ENCODE measurements at places on chromosomes 7 and 10.

- DNase-seq: no peak
These were observed 186.1 kb upstream of the SLC26A5 start for GRCh38 chr7:103632005-103632639.

DNA sequence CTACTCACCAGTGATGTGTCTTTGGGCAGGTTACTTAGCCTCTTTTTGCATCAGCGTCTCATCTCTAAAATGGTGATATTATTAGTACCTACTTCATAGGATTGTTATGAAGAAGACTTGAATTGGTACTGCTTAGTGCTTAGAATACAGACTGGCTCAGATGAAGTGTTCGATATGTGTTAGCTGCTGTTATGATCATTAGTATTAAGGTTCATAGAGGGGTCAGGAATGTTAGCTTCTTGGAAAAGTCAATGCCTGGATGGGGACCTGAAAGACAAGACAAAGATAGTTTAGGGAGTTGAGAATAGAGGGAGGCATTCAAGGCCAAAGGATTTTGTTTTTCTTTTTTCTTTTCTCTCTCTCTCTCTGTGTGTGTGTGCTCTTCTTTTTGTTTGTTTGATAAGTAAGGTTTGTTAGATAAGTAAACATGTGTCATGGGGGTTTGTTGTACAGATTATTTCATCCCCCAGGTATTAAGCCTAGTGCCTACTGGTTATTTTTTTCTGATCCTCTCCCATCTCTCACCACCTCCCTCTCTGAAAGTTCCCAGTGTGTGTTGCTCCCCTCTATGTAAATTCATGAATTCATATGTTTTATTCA lies 63.3 kb downstream of the MDFIC start:
- no peak for DNase-seq

- DNase-seq: no peak
These were observed 406.1 kb upstream of the FZD8 start for GRCh38 chr10:36048236-36048635.

DNA sequence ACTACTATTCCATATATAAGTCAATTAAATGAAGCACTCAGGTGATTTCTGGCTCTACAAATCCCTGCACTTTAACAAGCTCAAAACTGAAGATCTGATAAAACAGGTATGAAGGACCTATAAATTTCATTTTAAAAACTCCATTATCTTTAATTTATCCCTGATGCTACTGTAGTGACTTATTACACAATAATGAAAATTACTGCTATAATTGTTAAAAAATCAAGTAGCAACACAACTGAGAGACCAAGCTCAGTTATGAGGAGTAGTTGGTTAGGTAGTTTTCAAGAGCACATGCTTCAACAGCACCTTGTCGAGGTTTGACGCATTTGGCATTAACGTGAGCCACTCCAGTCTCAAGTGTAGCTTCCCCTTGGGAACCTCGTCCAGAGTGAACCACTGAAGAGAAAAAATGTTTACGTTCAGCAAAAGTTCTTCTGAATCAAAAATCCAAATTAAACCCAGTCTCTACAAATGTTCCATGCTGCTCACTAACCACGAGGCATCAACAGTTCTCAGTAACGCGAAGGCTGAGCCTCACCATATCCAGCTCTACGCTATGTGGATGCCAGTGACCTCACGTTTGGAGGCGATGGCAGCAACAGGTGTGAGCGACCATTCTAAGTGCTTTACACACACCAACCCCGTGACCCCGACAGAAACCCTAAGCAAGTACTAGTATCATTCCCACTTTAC lies 55.3 kb upstream of the NCAPG2 start:
- no peak for DNase-seq

DNA sequence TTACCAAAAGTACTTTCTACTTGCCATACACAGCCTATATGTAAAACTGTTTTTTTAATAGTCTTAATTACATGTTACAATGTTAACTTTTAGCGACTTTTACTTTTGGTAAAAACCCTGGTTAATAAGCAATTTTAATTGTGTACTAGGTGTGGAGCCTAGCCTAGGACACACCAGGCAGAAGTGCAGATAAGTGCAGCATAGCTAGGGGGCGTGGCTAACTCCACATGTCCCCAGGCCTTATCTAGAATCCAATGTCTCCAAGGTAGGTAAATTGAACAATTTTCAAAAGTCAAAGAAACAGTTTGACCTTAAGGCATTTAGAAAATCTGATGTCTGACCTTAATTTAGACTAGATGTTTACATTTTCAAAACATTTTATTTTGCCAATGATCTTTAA lies 858.7 kb downstream of the CCSER2 start:
- DNase-seq: no peak

GRCh38 chr7:70355198-70356020 lies 757.1 kb downstream of the AUTS2 start:
- DNase-seq: no peak

- no peak for DNase-seq
These were observed 45.1 kb upstream of the AGR3 start for GRCh38 chr7:16926861-16927260.

DNA sequence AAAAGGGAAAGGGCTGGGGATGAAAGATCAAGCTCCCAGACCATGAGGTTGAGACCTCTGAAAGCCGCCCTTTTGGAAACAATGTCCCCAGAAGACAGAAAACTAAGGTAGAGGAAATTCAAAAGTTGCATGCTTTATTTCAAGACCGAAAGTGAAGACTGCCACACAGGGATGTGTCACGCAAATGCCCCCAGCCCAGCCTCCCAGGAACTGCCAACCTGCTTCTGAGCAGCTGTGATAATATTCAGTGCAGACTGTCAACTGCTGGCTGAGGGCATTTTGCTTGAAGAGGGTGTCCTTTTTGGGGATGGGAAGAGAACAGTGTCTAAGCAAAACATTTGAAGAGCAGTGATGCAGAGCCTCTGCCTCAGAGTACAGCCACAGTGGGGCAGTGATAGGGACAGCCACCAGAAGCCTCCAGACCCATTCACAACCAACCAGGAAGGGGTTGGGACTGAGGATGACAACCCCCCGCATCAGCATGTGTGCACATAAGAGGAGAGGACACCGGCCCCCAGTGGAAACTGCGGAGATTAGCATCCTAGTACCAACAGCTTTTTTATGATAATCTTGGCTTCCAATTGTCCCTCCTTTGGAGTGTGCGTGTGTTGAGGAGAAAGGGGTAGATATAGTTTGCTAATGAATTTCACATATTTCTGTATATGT lies 34.7 kb upstream of the NFE2L3 start:
- no peak for DNase-seq

DNA sequence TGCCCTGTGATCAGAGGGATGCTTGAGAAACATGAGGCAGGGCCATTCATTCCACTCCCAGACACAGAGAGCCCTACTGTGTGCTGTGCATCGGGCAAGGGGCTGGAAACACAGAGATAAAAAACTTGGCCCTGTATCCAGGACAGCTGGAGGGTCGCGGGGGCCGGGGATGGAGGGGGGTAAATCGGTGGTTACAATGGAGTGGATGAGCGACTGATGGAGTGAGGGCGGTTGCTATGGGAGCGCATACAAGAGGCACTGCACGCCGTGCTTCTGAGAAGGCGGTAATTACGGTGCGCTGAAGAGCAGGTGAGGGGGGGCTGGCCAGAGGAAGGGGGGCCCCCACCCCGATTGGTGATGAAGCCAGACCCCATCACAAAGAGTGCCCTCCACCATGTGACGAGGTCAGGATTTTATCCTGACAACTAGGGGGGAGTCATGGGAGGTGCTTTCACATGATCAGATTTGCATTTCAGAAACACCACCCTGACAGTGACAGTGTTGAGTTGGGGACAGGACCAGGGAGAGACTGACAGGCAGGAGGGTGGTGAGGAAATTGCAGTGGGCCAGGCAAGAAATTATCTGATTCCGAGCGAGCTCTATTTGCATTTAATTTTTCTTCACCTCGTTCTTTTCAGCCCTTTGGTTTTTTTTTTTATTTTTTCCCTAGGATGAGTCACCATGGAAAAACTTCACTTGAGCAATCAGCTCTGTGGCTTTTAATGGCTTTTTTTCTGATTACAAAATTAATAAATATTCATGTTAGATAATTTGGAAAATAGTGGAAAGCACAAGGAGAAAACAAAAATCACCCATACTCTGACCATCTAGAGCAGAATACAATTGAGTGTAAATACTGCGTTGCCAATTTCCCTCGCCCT lies 7.8 kb downstream of the CPA5 start:
- DNase-seq: no peak

Data from activated CD8-positive, alpha-beta memory T cell treated with anti-CD3 and anti-CD28 coated beads for 24 hours (primary cell).